Astrocyte (in vitro differentiated cells and primary cell): ENCODE measurements at places on chromosomes 13 and 19.

DNA sequence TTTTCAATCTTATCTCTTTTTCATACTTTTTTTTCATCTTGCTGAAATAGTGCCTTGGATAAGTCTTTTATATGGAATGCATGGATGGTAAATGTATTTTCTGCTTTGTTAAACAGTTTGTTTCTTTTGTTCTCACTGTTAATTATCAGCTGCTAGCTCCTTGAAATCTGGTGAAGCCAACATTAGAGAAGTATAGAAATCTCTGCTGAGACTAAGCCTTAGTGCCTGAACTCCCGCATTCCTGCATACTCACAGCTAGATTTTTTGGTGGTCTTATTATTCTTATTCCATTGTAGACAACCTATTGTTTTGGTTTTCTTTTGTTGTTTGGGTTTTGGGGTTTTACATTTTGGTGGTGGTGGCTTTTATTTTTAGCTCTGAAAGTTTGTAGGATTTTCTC lies 48.4 kb downstream of the DNAJC15 start:
- DNase-seq = no peak

GRCh38 chr19:16940626-16941025 lies 51.8 kb downstream of the F2RL3 start:
- DNase-seq = no peak

DNA sequence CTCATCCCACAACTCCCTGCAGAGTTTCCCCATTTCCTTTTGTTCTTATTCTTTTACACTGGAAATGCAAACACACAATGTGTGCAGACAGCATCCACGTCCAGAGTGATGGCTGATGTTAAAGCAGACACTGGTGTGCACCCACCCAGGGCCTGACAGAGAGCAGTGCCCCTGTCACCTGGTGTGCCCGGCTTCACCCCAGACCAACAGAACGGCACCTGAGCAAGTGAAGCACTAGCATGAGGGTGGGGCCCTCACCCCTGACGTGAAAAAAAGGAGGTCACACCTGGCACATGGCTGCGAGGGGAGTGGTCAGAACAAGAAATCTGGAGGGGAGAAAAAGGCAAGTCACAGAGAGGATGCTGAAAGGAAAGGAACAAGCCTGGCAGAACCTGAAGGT lies 12.3 kb downstream of the ZNF575 start:
- no peak for DNase-seq

GRCh38 chr19:3862826-3863500 lies 5.9 kb downstream of the ZFR2 start:
- no peak for DNase-seq

GRCh38 chr19:56134654-56134921 lies 6.5 kb upstream of the ZNF444 start:
- no peak for DNase-seq

- DNase-seq = no peak
Measured at GRCh38 chr13:109394311-109394988, 391.9 kb downstream of the IRS2 start.

- no peak for DNase-seq
Measured at GRCh38 chr13:43758834-43759233, 27.9 kb downstream of the ENOX1 start.

DNA sequence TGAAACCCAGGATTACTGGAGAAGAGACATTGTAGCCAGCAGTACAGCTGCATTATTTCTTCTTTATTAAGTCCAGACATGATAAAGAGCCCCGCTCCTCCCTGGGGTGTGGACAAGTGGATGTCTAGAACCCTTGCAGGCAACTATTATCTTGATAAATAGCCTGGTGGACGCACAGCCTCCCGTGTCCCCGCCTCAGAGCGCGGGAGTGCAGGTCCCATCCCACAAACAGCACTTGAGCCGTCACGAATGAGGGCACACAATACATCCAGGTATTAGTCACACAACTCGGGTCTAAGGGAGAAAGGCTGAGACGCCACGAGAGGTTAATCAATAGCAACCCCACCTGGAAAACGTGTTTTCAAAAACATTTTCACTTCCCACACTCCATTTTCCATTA lies 213.2 kb upstream of the SOX1 start:
- DNase-seq = no peak

- no peak for DNase-seq
Measured at GRCh38 chr19:49422407-49423070, 702 bp downstream of the PTH2 start.

DNA sequence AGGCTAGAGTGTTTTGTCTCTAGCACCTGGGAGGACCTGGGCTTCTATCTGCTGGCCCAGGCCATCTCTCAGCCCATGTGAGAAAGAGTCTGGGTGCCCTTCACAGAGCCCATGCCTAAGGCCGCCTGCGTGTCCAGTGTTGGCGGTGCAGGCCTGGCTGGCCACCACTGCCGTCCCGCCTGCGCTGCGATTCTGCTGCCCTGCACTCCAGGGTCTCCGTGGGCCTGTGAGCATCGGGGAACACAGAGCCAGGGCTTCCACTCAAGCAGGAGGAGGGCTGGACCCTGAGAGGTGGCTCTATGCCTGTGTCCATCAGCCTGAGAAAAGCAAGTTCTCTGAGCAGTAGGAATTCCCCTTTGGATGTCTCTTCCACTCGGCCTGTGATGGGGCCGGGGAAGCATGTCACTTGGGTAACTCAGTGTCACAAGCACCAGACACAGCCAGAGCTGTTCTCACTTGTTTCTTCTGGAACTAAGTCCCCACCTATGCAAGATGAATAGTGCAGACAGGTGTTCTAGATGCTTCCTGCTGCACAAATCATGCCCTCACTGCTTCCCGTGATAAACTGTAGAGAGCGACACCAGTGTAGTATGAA lies 93.9 kb downstream of the RAB20 start:
- DNase-seq = no peak

DNA sequence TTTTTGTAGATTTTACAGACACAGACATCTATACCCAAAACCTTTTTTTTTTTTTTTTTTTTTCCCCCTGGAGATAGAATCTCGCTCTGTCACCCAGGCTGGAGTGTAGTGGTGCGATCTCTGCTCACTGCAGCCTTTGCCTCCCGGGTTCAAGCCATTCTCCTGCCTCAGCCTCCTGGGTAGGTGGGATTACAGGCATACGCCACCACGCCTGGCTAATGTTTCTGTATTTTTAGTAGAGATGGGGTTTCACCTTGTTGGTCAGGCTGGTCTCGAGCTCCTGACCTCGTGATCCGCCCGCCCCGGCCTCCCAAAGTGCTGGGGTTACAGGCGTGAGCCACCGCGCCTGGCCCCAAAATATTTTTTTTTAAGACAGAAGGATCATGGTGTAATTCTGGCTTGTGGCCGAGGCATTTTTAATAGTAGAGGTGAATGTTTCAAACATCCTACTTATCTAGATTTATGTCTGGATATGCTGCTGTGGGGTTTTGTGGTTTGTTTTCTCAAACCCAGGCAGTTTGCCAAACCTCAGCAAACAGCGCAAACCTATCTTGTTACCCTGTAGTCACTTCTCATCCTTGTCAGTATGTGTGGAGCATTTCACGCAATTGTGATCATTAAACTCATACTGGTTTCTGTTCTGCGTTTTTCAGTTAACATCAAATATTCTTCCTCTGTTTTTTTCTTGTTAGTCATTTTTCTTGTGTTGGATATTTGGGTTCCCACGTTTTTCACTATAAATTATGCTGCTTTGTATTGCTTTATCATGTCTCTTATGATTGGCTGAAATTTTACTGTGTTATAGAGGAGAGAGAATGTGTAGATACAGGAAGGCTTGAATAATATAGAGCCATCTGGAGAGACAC lies 36.2 kb upstream of the GARRE1 start:
- peak; percentile 99 for DNase-seq

GRCh38 chr13:27793507-27794367 lies 1.5 kb downstream of the GSX1 start:
- no peak for DNase-seq
